ENCODE measurements at places on chromosomes 4 and X.

DNA sequence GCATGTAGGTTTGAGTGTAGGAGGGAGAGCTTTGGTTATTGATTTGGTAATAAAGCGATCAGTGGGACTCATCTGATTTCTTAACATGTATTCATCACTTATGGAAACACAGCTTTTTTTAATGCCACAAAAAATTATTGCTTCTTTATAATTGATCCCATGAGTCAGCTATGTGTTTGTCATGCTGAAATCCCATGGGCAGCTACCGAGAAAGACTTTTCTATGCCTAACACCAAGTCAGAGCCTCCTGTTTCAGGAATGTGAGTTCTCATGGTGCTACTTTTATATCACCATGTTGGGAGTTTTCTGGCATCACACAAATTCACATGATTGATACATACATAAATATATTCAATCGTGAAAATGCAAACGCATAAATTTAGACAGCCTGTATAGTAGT is 165.7 kb downstream of the RAPGEF2 start:
- H3K4me1 ChIP-seq: no peaks in the 10 kb centered on the region
- H3K36me3 ChIP-seq: no peaks in the 10 kb centered on the region
- no peak overlapping the region for H3K4me3 ChIP-seq
- DNase-seq: no peak
- no peaks in the 10 kb centered on the region for H3K27me3 ChIP-seq
- no peak overlapping the region for H3K27ac ChIP-seq

DNA sequence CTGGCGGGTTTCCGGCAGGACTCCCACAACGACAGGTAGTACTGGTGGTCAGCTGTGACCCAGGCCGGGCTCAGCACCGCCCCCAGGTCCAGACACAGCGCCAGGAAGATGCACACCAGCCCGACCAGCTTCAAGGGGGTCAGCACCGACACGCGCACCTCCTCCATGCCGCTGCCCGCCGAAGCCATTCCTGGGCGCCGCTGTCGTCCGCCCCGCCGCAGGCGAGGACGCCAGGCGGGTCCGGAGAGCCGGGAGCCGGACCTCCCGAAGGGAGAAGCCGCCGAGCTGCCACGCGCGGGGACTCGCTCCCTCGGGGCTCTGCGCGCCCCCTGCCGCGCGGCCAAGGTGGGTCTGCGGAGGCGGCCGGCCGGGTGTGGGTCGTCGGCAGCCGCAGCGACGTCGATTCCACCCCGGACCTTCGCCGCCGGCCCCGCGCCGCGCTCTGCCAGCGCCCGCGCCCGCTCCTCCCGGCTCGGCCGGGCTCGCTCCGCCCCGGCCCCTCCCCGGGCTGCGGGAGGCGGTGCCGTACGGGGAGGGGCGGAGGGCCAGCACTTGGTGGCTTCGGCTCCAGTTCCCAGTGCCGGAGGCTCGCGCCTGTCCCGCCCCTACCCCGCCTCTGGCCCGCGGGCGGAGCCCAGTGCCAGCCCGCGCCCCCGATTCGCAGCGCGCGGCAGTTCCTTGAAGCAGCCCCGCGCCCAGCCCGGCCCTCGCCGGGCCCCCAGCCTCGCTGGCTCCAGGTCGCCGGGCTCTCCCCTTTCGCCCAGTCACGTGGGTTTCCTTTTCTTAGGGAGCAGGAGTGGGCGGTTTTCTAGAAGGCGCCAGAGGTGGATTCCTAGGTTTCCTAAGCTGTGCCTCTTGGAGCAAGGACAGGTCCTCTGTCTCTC is at the start of gene TMEM47:
TMEM47 (minus strand) TSS at position 444 of the 884 bp plus-strand sequence; CDS start at position 188, 256 bp downstream.
- H3K4me1 ChIP-seq: no peaks in the 10 kb centered on the region
- peak within 1 kb of the TSS; percentile 50 for H3K4me3 ChIP-seq
- H3K27ac ChIP-seq: peak within 1 kb of the TSS; percentile 59
- no peaks in the 10 kb centered on the region for H3K36me3 ChIP-seq

DNA sequence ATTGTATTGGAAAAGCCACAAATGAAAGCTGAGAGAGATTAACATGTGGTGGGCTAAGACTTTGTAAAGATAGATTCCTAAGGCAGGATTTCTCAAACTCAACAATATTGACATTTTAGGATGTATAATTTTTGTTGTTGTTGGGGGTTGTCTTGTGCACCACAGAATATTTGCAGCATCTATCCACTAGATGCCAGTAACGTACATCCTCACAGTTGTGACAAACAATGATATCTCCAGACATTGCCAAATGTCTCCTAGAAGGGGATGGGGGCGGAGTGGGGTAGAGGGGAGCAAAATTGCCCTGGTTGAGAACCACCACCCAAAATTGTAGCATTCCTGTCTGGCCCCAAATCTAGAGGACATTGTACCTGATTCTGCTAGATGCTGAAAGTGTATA is 14.7 kb upstream of the CBR4 start:
- H3K4me1 ChIP-seq: no peaks in the 10 kb centered on the region
- no peak for DNase-seq
- no peak overlapping the region for H3K27ac ChIP-seq
- H3K36me3 ChIP-seq: no peaks in the 10 kb centered on the region
- H3K27me3 ChIP-seq: no peaks in the 10 kb centered on the region
- H3K4me3 ChIP-seq: no peak overlapping the region

DNA sequence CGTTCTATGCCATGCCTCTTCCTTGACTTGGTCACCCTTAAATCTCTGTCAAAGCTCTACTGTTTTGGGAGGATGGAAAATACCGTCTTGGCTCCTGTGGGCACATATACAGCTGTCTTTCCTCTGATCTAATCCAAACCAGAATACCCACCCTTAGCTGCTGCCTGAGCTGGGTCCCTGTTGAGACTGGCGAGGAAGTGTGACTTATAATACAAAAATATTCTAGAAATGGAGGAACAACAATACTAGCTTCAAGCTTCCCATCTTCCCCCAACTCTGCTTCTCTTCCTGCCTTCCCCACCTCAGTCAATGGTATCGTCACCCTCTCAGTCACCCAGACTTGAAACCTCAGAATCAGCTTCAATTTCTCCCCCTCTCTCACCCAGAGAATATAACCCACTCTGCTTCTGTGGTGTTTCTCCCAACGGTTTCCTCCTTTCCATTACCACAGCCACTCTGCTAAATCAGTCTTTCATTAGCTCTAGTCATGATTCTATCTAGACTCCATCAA is 599 bp upstream of the IL2RG start:
- H3K4me1 ChIP-seq: no peaks in the 10 kb centered on the region
- peak overlapping the region; percentile 19 for H3K27ac ChIP-seq
- no peak overlapping the region for H3K4me3 ChIP-seq
- no peaks in the 10 kb centered on the region for H3K27me3 ChIP-seq
- no peaks in the 10 kb centered on the region for H3K36me3 ChIP-seq

- no peak overlapping the region for H3K27ac ChIP-seq
- H3K4me1 ChIP-seq: no peaks in the 10 kb centered on the region
- H3K4me3 ChIP-seq: no peak overlapping the region
- no peaks in the 10 kb centered on the region for H3K27me3 ChIP-seq
- no peak for DNase-seq
Measured at GRCh38 chrX:103442536-103442901, 66.2 kb downstream of the BEX3 start.

GRCh38 chrX:136850441-136851175 is 29.9 kb downstream of the RBMX start:
- H3K27me3 ChIP-seq: no peaks in the 10 kb centered on the region
- H3K4me3 ChIP-seq: no peak overlapping the region
- no peaks in the 10 kb centered on the region for H3K36me3 ChIP-seq
- H3K4me1 ChIP-seq: no peaks in the 10 kb centered on the region
- no peak overlapping the region for H3K27ac ChIP-seq

GRCh38 chr4:7900334-7900909 is 39.2 kb downstream of the AFAP1 start:
- no peaks in the 10 kb centered on the region for H3K36me3 ChIP-seq
- no peak overlapping the region for H3K27ac ChIP-seq
- no peak overlapping the region for H3K4me3 ChIP-seq
- H3K4me1 ChIP-seq: no peaks in the 10 kb centered on the region
- no peaks in the 10 kb centered on the region for H3K27me3 ChIP-seq
- DNase-seq: no peak

- H3K27ac ChIP-seq: no peak overlapping the region
- H3K27me3 ChIP-seq: no peaks in the 10 kb centered on the region
- H3K4me3 ChIP-seq: no peak overlapping the region
- no peaks in the 10 kb centered on the region for H3K4me1 ChIP-seq
- DNase-seq: no peak
Measured at GRCh38 chr4:151142758-151143157, 43.3 kb downstream of the RPS3A start.

GRCh38 chr4:7815981-7816380 is 123.7 kb downstream of the AFAP1 start:
- H3K36me3 ChIP-seq: no peaks in the 10 kb centered on the region
- no peak overlapping the region for H3K27ac ChIP-seq
- no peak overlapping the region for H3K4me3 ChIP-seq
- H3K27me3 ChIP-seq: no peaks in the 10 kb centered on the region

DNA sequence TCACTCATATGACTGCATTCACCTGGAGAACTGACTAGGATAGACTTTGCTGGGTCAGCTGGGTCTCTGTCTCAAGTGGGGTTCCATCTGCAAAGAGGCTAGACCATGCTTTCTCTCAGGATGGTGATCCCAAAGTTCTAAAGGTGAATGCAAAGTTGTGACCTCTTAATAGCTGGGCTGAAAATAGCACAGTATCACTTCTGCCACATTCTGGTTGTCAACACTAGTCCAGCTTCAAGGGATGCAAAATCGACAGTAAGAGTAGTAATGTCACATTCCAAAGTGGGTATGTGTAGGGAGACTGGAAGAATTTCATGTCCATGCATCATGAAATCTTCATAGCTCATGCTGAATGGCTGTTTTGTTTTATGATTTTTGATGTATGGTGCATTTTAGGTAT is 414.6 kb downstream of the PCDH7 start:
- no peak overlapping the region for H3K4me3 ChIP-seq
- H3K27me3 ChIP-seq: no peaks in the 10 kb centered on the region

DNA sequence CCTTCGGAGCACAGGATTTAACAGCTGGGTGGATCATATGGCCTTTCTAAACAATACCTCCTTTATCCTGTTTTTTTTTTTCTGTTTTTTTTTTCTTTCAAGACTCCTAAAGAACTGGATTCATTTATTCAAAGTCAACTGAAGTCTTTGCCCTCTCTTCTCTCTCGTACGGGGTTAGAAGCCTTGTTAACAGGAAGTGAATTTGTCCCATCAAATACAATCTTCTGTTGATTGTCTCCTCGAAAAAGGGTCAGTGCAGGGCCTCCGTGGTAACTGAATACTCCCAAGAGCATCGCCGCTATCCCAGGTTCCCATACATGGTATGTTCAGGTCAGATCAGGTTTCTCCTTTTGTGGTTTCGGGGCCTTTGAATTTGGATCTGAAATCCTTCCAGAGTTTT is 1.8 kb upstream of the TMEM128 start:
- peaks cover 13% of the 10 kb centered on the region for H3K36me3 ChIP-seq
- H3K4me1 ChIP-seq: no peaks in the 10 kb centered on the region
- no peak overlapping the region for H3K4me3 ChIP-seq
- no peaks in the 10 kb centered on the region for H3K27me3 ChIP-seq

- no peaks in the 10 kb centered on the region for H3K4me1 ChIP-seq
- H3K36me3 ChIP-seq: no peaks in the 10 kb centered on the region
- H3K27ac ChIP-seq: no peak overlapping the region
- no peak for DNase-seq
- no peak overlapping the region for H3K4me3 ChIP-seq
- H3K27me3 ChIP-seq: no peaks in the 10 kb centered on the region
Measured at GRCh38 chrX:22634083-22634482, 361.4 kb downstream of the CBLL2 start.

GRCh38 chr4:135201081-135201480 is 999.5 kb upstream of the PABPC4L start:
- DNase-seq: no peak
- no peaks in the 10 kb centered on the region for H3K36me3 ChIP-seq
- no peaks in the 10 kb centered on the region for H3K27me3 ChIP-seq
- no peaks in the 10 kb centered on the region for H3K4me1 ChIP-seq
- no peak overlapping the region for H3K27ac ChIP-seq
- H3K4me3 ChIP-seq: no peak overlapping the region

- DNase-seq: no peak
- H3K4me1 ChIP-seq: no peaks in the 10 kb centered on the region
- no peaks in the 10 kb centered on the region for H3K27me3 ChIP-seq
- peaks cover 46% of the 10 kb centered on the region for H3K36me3 ChIP-seq
Measured at GRCh38 chr4:73538162-73538561, 56.6 kb downstream of the AFM start.

- no peaks in the 10 kb centered on the region for H3K4me1 ChIP-seq
- H3K4me3 ChIP-seq: no peak overlapping the region
- no peak overlapping the region for H3K27ac ChIP-seq
- H3K36me3 ChIP-seq: no peaks in the 10 kb centered on the region
Measured at GRCh38 chr4:144723471-144723870, 77.5 kb downstream of the HHIP start.

DNA sequence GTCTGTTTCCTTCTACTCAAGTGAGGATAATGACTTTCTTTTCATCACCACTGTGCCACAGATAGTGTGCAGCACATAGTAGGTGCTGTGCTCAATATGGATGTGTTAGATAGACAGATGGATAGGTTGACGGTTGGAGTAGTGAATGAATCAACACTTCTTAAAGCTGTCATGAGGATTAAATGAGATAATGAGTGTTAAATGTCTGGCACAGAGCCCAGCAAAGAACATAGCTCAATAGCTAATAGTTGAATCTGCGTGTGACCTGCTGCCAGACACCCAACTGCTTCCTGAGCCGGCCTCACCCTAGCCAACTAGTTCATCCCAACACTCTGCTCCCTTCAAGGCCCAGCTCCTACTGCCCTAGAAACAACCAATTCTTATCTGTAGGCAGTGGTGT is 67.7 kb upstream of the PJA1 start:
- H3K27ac ChIP-seq: no peak overlapping the region
- no peak overlapping the region for H3K4me3 ChIP-seq
- H3K27me3 ChIP-seq: no peaks in the 10 kb centered on the region
- no peaks in the 10 kb centered on the region for H3K4me1 ChIP-seq

DNA sequence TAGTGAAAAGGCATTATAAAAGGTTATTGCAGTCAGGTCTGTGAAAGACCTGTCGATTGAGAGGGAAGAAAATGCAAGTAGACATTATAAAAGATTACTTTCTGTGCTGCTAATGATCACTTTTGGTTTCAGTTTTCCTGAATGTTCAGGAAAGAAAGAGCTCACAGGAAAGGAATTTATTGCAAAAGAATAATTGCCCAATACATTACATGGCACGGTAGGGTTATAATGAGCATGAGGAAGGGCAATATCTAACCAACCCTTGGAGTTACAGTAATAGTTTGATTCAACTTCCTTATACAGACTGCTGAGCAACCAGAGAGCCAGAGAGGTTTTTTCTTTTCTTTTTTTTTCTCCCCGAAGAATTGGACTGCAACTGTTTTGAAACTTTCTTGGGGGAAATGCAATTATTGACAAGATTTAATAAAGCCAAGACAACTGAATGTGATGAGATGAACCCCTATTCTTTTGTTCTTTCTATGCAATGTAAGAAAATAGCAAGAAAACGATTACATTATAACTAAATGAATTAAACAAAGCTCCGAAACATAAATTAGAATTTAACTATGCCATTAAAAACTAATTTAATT is 247.0 kb downstream of the C4orf33 start:
- H3K27me3 ChIP-seq: no peaks in the 10 kb centered on the region
- peak overlapping the region; percentile 82 for H3K27ac ChIP-seq
- DNase-seq: no peak
- H3K4me1 ChIP-seq: no peaks in the 10 kb centered on the region
- H3K36me3 ChIP-seq: no peaks in the 10 kb centered on the region

GRCh38 chr4:104169437-104169836 is 325.3 kb downstream of the CXXC4 start:
- no peak overlapping the region for H3K4me3 ChIP-seq
- no peaks in the 10 kb centered on the region for H3K36me3 ChIP-seq
- DNase-seq: no peak
- no peaks in the 10 kb centered on the region for H3K27me3 ChIP-seq
- peaks cover 5% of the 10 kb centered on the region for H3K4me1 ChIP-seq
